ENCODE measurements at places on chromosomes 7 and 10.
A peak's percentile ranks its signal among the peaks of the same experiment; 100 is the strongest.

GRCh38 chr10:15652117-15652516 is 67.6 kb downstream of the ITGA8 start:
- no peak for DNase-seq

DNA sequence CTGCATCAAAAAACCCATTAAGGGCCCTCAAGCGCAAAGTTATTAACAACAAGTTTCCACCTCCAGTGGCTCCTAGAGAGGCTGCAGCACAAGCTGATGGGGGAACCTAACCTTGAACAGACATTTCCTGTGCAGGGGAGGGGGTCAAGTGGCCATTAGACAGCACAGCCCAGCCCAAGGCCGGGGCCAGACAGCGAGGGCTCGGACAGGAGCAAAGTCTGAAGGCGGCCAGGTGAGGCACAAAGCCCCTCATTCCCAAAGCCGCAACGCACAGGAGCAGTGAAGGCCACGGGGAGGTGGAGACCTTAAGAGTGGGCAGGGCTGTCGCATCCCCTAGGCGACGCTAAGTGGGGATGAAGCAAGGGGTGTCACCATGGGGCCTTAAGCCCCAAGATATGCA is 73.2 kb upstream of the ZNF746 start:
- no peak for DNase-seq

- no peak for DNase-seq
These were observed 35.3 kb upstream of the SEMA3C start for GRCh38 chr7:80954191-80954590.

DNA sequence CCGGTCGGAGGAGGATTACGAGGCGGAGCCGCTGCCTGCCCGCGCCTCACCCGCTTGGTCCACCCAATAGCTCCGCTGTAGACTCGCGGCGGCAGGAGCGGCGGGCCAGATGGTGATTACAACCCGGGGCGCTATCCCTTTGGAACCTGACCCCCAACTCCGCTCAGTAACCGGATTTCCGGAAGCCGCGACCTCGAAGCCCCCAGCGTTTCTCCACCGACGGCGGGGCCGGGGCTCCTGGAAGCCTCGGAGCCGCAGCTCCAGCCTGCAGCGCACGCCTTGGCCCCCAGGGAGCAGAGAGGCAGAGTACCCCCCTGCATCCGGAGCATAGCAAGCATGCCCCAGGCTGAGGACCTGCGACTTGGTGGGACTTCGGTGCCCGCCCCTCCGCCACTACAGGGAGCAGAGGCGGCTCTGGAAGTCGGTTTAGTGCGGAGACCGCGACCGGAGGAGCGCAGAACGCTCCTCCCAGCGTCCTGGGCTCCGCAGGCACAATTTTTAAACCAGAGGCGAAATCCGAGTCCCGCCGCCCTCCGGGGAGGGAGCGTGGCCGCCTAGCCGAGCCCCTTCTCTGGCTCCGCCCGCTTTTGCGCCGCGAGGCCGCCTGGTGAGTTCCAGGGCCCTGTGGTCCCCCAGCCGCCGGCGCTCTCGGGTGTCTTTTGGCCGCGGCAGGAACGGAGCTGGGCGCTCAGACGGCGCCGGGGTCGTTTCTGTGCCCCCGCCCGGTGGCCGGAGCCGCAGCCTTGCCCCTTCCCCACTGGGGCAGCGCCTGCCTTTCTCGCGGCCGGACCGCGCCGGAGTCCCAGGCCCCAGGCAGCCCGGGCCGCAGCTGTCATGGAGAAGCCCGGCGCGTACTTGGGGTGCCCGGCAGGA is 28.2 kb upstream of the BMS1 start:
- no peak for DNase-seq

DNA sequence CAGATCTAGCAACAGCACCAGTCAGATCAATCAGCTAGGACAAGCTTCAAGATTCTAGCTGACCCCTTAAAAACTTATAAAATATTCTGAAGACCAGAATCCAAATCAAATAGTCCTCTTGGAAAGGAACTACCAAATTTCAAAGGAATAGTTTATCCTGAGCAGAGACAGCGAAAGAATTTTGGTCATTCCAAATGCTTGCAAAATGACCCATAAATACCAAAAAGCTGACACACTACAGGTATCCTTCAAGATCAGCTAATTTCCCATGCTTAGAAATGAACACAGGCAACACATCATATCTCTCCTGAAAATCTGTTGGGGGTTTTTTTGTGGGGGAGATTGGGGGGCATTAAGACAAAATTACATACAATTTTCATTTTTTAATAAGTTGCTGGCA is 78.8 kb downstream of the PDSS1 start:
- peak; percentile 11 for DNase-seq

DNA sequence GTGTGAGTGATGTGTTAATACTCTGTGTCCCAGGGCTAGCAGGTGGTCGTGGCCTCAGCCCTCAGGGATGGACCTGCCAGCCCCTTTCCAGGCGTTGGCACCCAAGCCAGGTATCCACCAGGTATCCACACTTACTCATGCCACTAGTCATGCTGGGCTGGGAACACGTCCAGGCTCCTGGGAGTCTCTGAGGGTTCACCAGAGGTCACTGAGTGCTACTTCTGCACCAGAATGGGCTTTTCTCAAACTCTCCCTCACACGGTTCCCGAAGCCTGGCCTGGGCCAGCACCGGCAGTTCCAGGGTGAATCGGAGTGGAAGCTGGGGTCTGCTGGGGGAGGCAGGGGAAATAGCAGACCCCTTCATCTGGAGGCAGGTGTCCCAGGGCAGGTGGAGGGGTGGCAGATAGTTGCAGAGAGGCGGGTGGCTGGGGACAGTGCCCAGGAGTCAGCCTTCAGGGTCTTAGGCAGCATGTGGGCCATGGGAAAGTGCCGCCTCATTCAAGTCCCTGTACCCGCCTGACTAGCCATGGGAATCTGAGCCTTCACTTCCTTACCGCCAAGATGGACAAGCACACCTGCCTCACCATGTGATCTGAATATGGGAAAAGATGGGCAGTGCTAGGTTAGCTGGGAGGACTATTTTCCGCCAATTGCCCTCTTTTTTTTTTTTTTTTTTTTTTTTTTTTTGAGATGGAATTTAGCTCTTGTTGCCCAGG is 95.5 kb upstream of the GTF2I start:
- DNase-seq: no peak

DNA sequence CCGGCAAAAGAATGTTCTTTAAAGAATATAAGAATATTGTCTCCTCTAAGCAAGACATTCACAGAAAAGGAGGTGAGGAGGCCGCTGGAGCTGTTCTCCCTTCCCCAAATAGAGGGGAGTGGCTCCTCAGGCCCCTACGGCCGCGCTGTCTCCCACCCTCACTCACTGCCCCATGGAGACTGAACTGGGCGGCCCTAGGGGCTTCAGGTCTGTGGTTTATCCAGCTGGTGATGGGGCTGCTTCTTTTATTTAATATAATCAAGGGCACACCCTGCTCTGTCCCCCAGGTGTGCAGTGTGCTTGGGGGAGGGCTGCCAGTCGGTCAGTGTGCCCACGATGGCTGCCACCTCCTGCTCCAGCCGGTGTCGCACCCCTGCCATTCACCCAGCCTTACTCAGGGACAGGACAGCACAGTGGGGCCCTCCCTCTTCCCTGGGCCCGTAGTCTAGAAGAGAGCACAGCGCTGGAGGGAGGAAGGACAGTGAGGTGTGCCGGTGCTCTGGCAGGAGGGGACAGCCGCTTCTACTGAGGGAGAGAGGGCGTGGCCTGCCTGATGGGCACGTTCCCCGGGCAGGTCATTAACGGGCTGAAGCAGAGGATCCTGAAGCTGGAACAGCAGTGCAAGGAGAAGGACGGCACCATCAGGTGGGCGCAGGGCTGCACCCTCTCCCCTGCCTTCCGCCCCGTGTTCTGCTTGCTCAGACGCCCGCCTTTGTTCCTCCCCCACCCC is 23.4 kb downstream of the IQCE start:
- DNase-seq: no peak

DNA sequence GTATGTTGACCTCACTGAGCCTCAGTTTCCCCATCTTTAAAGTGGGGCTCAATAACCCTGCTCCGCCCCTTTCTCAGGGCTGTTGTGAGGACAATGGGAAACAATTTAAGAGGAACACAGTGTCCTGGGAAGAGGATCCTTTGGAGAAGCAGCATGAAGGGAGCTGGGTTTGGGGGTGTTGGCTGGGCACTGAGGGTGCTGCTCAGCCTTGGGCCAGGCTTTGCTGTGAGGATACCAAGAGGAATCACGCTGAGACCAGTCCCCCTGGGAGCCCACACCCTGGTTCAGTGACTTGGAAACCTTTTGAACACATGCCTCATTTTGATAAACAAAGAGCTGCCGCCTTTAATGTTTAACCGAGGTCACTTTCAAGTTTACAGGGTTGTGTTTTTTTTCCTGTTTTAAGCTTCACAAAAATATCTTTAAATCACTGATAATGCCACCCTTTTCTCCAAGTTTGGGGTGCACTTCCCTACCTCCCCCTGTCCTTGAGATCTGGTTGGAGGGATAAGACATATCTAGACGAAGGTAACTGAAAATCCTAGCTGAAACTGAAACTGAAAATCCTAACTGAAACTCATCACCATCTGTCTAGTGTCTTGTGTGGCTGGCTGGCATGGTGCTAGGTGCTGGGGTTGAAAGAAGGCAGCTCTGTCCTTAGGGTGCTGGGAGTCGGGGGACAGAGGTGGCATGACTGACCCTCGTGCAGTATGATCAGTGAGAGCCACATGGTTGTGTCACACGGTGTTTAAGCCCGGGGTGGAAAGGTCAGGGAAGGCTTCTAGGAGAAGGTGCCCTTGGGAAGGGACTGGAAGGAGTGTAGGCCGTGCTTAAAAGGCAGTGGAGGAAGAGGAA is 27.7 kb downstream of the ZNF775 start:
- no peak for DNase-seq

- no peak for DNase-seq
These were observed 51.5 kb downstream of the RSU1 start for GRCh38 chr10:16765509-16766375.

- no peak for DNase-seq
These were observed 41.0 kb upstream of the DNAAF5 start for GRCh38 chr7:685540-685939.

GRCh38 chr10:30294476-30295240 is 54.4 kb downstream of the MTPAP start:
- no peak for DNase-seq

GRCh38 chr10:74889662-74889998 is 63.2 kb downstream of the KAT6B start:
- DNase-seq: no peak

DNA sequence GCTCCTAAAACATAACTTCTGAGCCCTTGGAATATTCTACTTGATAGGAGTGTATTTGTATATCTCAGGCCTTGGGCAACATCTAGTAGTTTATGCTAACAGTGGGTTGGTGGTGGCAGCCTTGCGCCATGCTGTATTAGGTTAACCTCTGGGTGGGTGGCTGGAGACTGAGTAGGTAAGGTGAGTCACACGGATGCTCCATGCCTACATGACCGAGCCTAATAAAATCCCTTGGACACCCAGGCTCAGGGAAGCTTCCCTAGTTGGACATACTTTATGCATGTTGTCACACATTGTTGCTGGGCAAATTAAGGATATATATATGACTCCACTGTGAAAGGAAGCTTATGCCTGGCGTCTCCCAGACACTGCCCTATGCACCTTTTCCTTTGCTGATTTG is 6.0 kb upstream of the DAGLB start:
- DNase-seq: peak; percentile 100

DNA sequence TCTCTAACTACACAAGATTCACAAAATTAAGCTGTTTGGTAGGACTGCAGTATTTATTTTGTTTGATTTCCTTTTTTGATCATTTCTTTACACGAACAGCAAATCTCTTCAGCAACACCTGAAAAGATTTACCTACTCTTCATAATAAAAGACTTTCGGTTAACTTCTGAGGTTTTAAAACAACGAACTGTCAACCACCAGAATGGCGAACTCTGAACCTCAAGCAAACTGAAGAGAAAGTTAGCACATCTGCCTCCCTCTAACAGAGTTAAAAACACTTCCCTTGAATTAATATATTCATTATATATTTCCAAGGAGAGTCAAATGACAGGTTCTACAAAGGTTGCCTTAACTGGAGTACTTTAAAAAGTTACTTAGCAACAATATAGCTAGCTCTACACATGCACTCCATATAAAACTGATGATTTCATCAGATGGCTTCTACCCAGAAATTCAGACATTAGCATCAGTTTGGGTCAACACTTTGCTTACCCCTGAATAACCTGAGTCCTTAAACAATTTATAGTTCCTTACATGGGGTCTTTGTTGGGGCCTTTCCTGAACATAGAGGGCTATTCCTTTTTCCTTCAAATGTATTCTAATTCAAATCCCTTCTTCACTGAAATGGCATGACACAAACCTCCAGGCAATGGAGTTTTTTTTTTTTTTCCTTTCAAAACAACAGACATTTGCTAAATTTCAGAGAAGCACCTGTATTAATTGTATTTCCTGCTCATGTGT is 118.3 kb downstream of the SEM1 start:
- no peak for DNase-seq

GRCh38 chr7:22548313-22548712 is 48.3 kb upstream of the STEAP1B start:
- no peak for DNase-seq

GRCh38 chr10:94219829-94220228 is 142.9 kb downstream of the NOC3L start:
- peak; percentile 19 for DNase-seq

- no peak for DNase-seq
These were observed 316.2 kb downstream of the CAMK1D start for GRCh38 chr10:12665501-12665900.

DNA sequence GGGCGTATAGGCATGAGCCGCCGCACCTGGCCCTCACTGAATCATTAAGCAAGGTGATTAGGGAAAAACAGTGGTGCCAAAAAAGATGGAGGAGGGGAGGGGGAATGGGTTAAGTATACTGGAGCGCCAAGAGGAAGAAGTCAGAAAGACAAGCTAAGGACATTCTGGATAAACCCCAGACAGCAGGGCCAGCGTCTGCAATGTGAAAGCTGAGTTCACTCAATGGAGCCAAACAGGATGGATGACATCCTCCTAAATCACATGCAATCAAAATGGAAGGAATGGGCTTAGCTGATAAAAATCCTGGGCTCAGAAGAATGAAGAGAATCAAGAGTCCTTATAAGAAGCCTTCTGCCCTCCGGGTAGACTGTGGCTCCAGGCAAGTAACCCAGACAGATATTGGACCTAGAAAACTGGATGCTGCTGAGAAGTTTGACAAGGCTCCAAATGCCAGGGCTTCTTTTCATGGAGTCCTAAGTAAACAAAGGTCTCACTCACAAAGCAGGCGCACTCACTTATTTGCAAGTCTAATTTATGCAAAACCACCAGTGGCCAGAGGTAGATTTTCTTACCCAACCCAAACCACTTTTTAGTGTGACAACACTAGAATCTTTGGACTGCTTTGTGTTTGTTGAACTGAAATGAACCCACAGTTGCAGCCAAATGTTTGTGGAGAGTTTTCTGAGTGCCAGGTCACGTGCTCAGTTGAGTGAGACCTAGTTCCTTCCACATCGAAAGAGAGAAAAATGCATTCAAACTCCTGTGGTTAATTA is 519.1 kb upstream of the AUTS2 start:
- DNase-seq: no peak

GRCh38 chr7:132576721-132577085 is 433 bp upstream of the PLXNA4 start:
- DNase-seq: no peak

Measured in NCI-H226 (cell line).